ENCODE measurements at places on chromosomes 1 and 21. TPM values are rescaled to one million over a fixed set of nuclear protein-coding genes. Genes with fewer than 3 reads are reported as not detected.

GRCh38 chr21:20999659-21000058, 1.4 kb downstream of the NCAM2 start:
- peak; percentile 60 for DNase-seq

Gene VPS45
- 22.8 TPM for total RNA-seq

- peak; percentile 42 for DNase-seq
Measured at GRCh38 chr1:235937123-235937522, 70.4 kb upstream of the LYST start.

Gene TNN
- total RNA-seq, result 0.05 TPM

GRCh38 chr21:31781737-31782136, 49.8 kb upstream of the SCAF4 start:
- no peak for DNase-seq

DNA sequence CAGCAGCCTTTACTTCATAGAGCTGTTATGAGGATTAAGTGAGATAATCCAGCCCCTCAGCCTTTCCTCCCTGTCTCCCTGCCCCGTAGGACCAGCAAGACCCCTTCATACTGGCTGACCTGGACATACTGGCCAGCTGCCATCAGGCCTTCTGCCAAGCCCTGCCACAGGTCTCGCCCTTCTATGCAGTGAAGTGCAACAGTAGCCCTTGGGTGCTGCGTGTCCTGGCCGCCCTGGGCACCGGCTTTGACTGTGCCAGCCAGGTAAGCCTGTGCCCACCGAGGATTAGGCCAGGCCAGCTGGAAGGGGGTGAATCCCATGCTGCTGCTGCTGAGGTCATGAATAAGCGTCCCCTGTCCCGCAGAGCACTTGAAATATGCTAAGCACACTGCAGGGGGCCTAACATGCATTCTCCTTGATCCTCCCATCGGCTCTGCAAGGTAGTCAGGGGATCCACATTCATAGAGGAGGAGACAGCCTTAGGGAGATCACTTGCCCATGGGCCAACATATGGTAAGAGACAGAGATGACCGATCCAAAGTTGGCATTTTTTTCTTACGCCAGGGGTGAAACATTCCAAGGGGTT, 73.3 kb upstream of the TINAGL1 start:
- DNase-seq, result no peak

DNA sequence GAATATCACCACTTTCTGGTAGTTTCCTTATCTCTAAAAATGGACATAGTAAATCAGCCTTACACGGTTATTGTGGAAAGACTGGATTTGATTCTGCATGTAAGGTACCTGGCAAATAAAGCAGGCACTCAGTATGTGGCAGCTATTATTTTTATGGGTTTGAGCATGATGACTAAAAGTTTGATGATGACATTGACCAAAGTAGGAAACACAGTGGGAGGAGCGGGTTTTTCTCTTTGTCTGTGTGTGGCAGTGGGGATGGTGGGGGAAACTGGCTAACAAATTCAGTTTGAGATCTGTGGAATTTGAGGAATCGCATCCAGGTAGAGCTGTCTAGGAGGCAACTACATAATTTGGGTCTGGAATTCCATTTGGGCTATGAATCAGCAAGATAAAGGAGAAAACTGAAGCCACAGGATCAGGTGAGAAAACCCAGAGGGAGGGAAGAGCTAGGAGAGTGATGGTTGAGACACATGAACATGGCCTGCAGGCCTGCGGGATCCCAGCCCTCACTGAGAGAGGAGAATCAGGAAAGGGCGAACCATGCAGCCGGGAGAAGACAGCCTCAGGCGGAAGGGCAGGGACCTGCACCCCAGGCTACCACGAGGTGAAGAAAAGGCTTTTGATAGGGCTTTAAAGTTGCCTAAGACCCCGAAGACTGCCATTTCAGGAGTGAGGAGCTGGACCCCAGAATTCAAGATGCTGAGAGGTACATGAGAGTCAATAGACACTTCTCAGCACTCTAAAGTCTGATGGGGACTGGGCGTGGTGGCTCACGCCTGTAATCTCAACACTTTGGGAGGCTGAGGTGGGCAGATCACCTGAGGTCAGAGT, 52.2 kb downstream of the MEF2D start:
- DNase-seq, result no peak

Data from activated CD8-positive, alpha-beta T cell treated with anti-CD3 and anti-CD28 coated beads for 36 hours (primary cell).